ENCODE measurements at places on chromosomes 5 and 9. TPM values are rescaled to one million over a fixed set of nuclear protein-coding genes. Genes with fewer than 3 reads are reported as not detected.

DNA sequence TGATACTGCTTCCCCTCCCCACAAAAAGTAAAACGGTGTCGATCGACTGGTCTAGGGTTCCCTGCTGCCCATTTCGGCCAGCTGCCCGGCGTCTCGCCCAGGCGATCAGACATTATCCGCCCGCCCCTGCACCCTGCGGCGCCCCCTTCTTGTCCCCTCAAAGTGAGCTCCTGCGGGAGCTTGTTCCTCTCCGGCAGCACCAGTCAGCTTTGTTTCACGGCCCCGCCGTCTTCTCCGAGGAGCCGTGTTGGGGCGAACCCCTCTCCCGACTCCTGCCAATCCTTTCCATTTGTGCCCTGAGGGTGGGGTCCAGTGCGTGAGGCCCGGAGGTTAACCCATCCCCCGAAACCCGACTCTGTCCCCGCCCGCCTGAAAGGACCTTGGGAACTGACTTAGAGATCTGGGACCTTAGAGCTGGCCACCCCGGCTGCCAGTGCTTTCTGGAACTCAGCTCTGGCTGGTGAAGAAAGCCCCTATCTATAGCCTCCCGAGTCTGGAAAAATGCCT, 518 bp downstream of the UBE2B start:
- DNase-seq: peak; percentile 70

PCDHB14 gene
- 10.6 TPM for total RNA-seq

PLEKHG4B gene
- total RNA-seq: 4.7 TPM

GRCh38 chr5:5326115-5326758, 96.2 kb upstream of the ICE1 start:
- DNase-seq: peak; percentile 62

DBH gene
- total RNA-seq: 0.48 TPM

NR5A1 gene
- total RNA-seq: 0.37 TPM

DNA sequence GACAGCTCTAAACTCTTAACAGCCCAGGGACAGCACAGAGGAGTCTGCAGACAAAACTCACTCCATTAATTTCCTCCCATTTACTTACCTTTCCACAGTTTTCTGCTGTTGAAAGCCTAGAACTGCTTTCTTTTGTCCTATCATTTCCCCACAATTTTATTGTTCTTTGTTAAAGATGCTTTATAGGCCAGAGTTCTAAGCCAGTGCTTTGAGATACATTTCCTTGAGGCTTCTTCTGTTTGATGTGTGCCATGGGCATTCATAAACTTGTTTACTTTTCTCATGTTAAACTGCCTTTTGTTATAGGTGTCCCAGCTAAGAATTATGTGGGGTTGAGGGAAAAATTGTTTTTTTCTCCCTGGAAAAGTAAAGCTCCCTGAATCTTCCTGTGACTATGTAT, 25.9 kb upstream of the SUB1 start:
- no peak for DNase-seq

- DNase-seq: no peak
Observed at GRCh38 chr5:594226-594860, 17.8 kb upstream of the CEP72 start.

GRCh38 chr9:101472891-101473290, 37.3 kb upstream of the ALDOB start:
- no peak for DNase-seq

- DNase-seq: no peak
Observed at GRCh38 chr5:132076983-132077382, 3.4 kb downstream of the CSF2 start.

GRCh38 chr9:17994695-17995425, 416.0 kb downstream of the SH3GL2 start:
- no peak for DNase-seq

BTNL9 gene
- 73.1 TPM for total RNA-seq

DNA sequence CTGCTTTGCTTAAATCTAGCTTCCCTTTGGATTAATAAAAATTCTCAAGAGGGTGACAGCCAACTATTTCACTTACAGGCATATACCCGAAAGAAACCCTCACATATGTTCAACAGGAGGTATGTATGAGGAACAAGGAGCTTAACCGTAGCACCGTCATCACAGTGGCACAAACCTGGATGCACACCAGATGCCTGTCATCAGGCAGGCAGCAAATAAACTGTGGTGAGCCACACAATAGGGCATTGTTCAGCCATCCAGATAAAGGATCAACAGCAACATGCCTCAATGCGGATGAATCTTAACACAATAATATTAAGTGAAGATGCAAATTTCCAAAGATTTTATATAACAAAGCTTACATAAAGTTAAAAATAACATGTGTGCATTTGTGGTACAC, 5.5 kb upstream of the TNFSF15 start:
- DNase-seq: no peak

GDNF gene
- not detected for total RNA-seq

DNA sequence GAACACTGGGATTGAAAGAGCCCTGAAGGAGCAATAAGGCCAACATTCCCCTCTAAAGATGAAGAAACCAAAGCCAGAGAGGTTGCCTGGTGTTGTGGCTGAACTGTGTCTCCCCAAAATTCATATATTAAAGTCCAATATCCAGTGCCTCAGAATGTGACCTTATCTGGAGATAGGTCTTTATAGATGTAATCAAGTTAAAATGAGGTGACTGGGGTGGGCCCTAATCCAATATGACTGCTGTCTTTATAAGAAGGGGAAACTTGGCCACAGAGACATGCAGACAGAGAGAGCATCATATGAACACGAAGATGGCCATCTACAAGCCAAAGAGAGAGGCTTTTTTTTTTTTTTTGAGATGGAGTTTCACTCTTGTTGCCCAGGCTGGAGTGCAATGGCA, 66.9 kb upstream of the PLPP1 start:
- DNase-seq: no peak

NUTM2F gene
- not detected for total RNA-seq

GRCh38 chr9:136805207-136805740, 2.5 kb upstream of the RABL6 start:
- DNase-seq: no peak

CBY3 gene
- not detected for total RNA-seq

AQP3 gene
- total RNA-seq: 43.9 TPM

DNA sequence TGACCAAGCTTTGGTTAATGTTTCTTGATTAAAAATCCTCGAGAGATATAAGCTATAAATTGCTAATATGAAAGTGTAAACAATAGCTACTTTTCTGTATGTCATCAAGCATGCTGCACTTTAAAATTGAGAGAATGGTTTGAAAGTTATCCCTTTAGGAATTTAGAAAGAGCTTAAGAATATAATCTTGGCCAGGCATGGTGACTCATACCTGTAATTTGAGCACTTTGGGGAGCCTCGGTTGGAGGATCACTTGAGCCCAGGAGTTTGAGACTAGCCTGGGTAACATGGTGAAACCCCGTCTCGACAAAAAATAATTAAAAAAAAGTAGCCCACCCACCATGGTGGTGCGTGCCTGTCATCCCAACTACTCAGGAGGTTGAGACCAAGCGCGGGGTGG, 12.2 kb upstream of the MROH2B start:
- no peak for DNase-seq

GRCh38 chr5:6473284-6473683, 24.6 kb downstream of the UBE2QL1 start:
- DNase-seq: no peak

HTR1A gene
- total RNA-seq: 0.20 TPM

DNA sequence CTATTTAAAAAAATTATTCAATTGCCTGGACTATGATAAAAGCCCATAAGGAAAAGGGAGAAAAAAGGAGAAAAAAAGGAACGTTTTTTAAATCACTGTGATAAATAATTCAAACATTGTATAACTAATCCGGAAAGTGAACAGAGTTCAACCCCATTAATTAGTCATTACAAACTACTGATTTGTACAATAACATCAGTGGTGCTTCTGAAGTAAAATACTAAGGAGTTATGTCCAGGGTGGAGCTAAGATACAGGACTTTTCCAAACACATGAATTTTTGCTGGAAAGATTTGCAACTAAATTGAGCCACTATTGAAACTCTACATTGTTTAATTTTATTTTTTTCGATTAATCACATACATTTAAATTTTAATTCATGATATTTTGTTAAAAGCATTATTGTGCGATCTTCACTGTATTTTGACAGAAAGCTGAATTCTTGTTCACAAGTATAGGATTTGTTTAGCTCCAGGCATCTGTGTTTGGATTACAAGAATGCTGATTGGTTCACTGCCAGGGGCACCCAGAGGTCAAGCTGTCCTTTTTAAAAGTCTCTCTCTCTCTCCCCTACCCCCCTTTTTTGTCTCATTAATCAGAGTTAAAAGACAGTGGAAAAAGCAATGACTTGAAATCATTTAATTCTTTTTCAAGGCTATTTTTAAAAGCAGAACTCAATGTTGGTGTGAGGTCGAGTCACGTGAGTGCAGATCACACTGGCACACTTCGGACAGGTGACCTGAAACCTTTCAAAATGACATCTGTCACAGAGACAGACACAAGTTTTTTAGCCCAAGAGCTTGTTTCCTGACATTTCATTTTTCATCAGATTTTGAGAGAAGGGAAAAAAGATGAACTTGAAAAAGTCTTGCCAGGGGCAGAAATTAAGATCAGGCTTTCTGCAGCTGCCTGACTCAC, 387.3 kb downstream of the NR2F1-AS1 start:
- DNase-seq: peak; percentile 88

DNA sequence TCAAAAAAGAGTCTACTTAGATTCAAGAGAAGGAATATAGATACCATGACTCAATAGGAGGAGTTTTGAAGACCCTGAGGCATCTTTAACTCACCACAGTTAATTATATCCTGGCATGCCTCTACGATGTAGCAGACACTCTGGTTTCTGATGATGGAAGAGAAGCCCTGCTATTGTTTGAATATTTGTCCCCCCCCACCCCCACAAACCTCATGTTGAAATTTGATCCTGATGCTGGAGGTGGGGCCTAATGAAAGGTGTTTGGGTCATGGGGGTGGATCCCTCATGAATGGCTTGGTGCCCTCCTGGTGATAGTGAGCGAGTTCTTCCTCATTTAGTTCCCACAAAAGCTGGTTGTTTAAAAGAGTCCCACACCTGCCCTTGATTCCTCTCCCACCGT, 147.9 kb upstream of the TBCA start:
- DNase-seq: no peak

DNA sequence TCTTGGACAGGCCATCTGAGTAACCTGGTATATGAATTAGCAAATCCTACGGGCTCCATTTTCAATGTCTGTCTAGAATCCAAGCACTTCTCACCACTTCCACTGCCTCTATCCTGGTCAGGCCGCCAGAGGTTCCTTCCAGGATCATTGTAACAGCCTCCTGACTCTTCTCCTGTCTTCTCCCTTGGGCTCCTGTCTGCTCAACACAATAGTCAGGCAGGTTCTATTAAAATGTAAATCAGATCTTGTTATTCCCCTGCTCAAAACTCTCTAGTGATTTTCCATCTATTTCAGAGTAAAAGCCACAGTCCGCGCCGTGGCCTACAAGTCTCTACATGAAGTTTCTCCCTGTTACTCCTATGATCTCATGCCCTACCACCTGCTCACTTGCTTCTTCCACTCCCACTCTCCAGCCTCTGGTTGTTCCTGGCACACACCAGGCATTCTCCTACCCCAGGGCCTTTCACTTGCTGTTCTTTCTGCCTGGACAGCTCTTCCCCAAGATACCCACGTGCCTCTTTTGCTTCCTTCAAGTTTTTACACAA, 21.7 kb downstream of the ZNF366 start:
- DNase-seq: no peak

DNA sequence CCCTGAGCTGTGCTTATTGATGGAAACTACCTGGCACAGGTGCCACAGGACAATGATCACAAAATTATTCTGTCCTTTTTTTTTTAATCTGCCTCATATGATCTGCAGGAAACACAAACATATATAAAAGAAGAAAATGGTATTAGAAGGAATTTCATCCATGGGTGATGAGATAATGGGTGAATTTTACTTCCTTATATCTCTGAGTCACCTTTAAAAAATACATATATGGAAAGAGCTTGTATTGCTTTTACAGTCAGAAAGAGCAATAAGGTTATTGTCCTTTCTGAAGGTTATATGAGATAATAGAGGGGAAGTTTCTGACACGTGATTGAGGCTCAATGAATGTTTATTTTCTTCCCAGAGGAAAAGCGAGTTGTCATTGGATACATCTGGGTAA, 31.6 kb downstream of the NEURL1B start:
- DNase-seq: no peak
